ENCODE measurements at places on chromosomes 13 and 19. TPM values are rescaled to one million over a fixed set of nuclear protein-coding genes. Genes with fewer than 3 reads are reported as not detected.

The C1QTNF9B gene
- total RNA-seq: not detected

The CYP4F2 gene
- total RNA-seq: not detected

The ZNF71 gene
- total RNA-seq: 7.0 TPM

The OR7C1 gene
- total RNA-seq: not detected

The ZNF497 gene
- total RNA-seq: 1.4 TPM

The CALR3 gene
- not detected for total RNA-seq

The CNOT3 gene
- total RNA-seq: 39.4 TPM

The PARP4 gene
- total RNA-seq: 70.3 TPM

The OXGR1 gene
- total RNA-seq: 0.55 TPM

The CCDC70 gene
- not detected for total RNA-seq

The SIGLEC5 gene
- 0.90 TPM for total RNA-seq

The RFXAP gene
- total RNA-seq: 5.3 TPM
